GM23338 (cell line): ENCODE measurements at places on chromosomes 4 and X. TPM values are rescaled to one million over a fixed set of nuclear protein-coding genes. Genes with fewer than 3 reads are reported as not detected.

ABLIM2 gene
- total RNA-seq: 1.0 and 4.3 TPM in 2 replicates

GRIA3 gene
- total RNA-seq: 0.93 and 2.7 TPM in 2 replicates

PDGFC gene
- total RNA-seq: 3.4 and 3.6 TPM in 2 replicates

PNMA6F gene
- total RNA-seq: 0.78 and 0.83 TPM in 2 replicates

CT45A3 gene
- not detected in 2 replicates for total RNA-seq

FAT4 gene
- total RNA-seq: 6.1 and 6.8 TPM in 2 replicates
